ENCODE measurements at places on chromosomes 3 and 15.

GRCh38 chr3:27723001-27723445, 900 bp upstream of the EOMES start:
- no peak for DNase-seq

GRCh38 chr15:66038387-66039116, 169.3 kb downstream of the RAB11A start:
- DNase-seq = no peak

GRCh38 chr3:81910244-81910852, 148.9 kb upstream of the GBE1 start:
- peak; percentile 13 for DNase-seq

- no peak for DNase-seq
These were observed 2.6 kb upstream of the LOXL1 start for GRCh38 chr15:73923488-73924164.

- DNase-seq = no peak
These were observed 225.8 kb upstream of the UMPS start for GRCh38 chr3:124504332-124505059.

GRCh38 chr3:132983143-132983770, 54.9 kb upstream of the TMEM108 start:
- DNase-seq = no peak

DNA sequence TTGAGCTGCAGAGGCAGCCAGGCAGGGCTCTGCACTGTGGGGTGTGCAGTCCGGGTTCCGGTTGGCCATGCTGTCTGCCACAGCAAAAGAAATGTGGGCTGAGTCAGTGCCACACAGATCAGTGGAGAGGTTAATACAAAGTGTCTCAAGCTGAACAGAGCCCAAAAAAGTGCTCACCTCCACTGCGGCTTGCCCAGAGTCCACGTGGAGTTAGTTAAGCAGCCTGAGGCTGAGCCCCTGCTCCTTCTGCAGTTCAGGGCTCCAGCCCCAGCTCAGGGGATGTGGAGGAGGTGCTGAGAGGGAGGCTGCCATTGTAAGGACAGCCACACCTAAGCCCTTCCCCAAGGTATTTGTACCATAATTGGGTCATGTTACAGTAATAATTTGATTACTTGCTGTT, 85.3 kb downstream of the LRRK1 start:
- no peak for DNase-seq

- no peak for DNase-seq
These were observed 833 bp downstream of the MAN2A2 start for GRCh38 chr15:90903733-90904536.

DNA sequence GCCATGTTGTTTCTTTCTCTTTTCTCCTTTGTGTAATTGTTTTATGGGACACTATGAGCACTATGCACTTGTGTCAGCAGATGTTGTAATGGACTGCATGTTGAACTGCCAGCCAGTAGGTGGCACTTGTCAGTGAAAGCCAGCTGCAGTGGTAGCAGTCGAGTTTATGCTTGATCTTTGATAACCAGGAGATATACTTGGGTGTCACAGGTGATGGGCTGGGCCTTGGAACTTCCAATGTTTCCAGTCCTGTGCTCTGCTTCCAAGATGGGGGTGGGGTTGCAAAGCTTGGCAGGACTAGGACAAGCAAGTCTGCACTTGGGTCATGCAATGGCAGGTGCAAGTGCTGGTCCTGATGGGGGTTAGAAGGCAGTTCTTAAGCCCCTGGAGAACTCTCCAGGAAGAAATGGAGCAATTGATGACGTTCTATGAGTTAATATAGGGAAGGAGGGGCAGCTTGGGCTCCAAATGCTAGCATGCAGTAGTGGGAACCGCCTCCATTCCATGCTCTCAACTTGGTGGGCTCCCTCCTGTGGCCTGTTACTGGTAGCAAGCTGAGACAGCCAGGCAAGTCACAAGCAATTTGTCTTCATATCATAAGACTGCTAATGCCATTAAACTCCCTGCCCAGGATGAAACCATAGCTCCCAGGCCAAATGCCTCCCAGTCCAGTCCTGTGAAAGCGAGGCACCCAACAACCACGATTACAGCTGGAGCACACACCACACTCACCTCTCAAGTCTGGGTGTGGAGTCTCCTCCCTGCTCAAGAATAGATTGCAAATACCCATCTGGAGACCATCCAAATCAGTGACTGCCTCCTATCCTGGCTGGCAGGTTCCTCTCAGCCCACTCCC, 287.2 kb downstream of the CGGBP1 start:
- peak; percentile 31 for DNase-seq

GRCh38 chr3:152039887-152040286, 166.4 kb downstream of the SUCNR1 start:
- no peak for DNase-seq

- no peak for DNase-seq
These were observed 21.7 kb upstream of the SFMBT1 start for GRCh38 chr3:53067567-53067966.

DNA sequence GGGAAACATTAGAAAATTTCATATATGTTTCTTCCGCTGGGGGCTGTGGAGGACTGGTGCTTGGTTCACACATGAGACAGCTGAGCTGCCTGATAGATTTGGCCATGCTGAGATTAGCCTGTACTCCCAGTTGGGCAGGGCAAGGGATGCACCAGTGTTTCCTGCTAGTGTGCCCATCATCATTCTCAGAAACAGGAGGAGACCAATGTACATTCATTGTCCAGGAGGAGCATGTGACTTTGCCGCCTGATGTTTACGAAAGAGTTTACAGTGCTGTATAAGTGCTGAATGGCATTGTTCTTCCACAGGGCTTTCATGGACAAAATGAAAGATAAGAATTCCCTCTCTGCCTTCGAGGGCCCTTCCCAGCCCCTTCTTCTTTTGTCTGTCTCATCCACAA, 311.1 kb upstream of the THBS1 start:
- no peak for DNase-seq

GRCh38 chr3:121654493-121655385, 6.0 kb downstream of the HCLS1 start:
- no peak for DNase-seq

DNA sequence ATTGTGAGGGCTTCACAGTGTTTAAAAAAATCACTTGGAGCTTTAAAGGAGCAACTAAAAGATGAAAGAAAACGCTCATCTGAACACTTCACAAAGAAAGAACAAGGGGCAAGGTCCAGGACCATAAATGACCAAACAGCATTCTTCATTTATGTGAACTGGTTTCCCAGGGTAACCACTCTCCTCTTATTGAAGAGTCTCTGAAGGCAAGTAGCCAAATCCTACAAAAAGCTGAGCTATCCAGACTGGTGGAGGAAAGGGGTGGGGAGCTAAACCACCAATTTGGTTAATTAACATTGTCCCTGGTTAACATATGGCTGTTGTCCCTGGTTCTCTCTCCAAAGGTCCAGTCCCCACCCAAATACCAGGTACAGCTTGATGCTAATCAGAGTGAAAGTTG, 58.1 kb downstream of the OSBPL10 start:
- DNase-seq = no peak

DNA sequence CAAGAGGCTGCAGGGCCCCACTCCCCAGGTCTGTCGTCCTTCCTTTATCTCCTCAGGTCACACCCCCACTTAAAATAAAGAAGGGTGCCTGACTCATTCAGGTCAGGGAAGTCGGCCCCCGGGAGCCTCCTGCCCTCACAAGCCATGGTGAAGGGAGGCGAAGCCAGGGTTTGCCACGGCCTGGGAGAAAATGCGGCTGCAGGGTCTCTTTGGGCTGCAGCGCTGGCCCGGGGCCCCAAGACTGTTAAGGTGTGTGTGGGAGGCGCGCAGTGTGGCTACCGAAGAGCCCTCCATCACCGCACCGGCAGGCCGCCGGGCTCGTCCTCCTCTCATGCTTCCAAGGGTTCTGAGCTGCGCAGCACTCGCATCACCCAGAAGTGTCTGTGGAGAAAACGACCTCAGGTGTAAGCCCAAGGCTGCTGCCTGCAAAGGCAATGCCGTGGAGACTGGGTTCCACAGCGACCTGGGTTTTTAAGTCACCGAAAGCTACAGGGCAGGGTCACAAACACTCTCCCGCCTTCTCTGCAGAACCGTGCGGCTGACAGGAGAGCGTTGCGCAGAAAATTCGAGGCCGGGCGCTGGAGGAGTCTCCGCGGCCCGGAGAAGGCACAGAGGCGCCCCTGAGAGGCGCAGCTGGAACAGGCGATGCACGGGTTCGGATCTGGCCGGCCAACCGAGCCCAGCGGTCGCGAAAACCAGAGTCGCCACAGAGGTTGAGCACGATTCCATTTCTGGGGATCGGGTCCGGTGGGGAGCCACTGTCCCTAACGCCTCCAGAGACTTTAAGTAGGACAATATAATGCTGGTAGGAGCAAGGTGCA, 8.7 kb downstream of the FOXL2 start:
- no peak for DNase-seq

DNA sequence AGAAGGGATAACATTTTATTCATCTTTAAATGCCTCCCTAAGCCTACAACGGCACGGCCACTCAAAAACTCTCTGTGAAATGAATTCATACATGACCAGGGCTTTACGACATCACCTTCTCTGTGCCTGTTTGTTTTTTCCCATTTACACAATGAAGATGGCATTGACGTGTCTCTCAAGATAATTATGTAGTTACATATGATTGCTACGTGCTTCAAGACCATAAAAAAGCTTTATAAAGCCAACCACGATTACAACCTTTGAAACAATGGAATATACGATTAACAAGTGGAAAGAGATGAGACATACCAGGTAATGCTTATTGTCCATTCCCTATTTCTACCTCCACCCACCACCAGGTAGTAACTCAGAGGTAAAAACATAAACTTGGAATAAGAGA, 168.4 kb downstream of the P3H2 start:
- DNase-seq = no peak

DNA sequence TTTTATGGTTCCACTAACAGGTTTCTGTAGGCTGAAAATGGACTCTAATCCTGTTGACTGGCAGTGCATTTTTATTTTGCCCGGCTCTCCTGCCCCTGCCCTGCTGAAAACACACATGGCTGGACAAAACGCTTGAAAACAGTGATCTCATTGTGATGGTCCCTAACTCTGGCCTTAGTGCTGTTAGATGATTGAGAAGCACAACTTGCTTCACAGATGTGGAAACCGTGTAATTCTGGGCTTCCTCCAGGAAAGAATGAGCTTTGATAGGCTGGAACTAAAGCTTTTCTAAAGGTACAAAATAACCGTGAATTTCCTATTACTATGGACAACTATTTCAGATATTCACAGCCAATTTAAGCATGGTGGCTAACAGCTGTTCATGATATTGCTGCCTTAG, 121.4 kb downstream of the VGLL3 start:
- no peak for DNase-seq

DNA sequence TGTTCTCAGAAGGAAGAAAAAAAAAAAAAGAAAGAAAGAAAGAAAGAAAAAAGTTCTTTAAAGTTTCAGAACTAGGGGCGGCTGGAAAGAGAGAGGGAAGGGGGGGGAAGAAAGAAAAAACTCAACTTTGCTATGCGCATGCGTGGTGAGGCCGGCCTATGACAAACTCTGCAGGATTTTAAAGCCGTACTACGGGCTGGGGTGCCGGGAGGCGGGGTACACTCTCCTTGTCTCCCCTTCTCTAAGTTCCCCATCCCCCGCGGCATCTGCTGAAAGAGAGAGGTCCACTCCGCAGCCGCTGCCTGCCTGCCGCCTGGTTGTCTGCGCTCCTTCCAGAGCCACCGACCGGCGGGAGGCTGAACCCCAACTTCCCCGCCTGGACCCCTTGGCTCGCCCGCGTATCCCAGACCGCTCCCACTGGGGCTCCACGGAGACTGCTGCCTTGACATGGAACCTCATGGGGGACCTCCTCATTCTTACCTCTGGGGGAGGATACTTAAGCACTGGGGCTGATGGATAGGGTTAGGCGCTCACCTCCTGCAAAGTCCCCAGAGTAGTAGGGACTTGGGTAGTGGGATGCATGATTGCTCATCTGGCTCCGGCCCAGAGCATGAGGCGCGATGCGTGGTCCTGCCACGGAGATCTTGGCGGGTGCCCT, 1.4 kb upstream of the WNT5A start:
- no peak for DNase-seq

DNA sequence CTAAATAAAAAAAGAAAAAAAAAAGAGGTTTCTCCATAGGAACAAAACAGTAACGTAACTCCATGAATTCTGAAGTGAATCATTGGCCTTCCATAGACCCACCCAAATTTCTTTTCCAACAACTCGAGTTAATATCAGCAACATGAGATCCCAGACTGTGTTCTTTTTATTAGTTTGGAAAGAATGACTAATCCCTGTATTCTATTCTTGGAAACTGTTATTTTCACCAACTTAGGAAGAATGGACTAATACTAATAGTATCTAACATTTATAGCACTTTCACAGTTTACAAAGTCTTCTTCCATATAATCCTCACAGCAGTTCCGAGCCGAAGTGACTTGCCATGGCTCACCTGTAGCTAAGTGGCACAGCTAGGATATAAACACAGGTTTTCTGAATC, 72.7 kb upstream of the SLC4A7 start:
- DNase-seq = no peak

GRCh38 chr3:34012102-34012461, 213.7 kb downstream of the PDCD6IP start:
- DNase-seq = no peak

DNA sequence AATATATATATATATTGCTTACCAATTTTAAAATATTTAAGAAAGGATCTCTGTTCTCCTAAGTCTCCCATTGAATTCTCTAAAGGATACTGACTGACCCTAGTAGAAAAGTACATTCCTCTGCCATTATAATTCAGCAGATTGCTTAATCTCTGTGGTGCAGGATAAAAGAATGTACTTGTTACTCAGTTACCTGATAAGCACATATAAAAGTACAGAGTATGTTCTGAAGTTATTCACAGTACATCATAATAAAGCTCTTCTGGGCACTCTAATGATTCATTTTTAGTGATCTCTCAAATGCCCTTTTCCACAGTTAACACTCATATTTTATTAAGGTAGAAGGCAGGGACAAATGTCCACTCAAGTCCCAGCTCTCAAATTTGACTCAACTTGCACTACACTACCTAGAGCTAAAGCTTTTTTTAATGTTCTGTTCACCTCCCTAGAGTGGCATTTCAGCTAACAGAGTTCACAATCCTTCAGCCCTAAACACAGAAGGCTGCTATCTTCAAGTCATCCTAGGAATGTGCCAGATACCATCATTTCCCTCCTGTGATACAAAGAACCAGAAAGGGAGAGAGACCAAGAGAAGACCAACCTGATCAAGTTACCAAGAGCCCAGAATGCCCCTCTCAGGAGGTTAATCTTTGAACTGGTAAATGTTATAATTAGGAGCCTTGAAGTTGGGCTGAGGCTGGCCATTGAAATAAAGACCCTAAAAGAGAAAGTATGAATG, 53.3 kb downstream of the MEIS2 start:
- no peak for DNase-seq

DNA sequence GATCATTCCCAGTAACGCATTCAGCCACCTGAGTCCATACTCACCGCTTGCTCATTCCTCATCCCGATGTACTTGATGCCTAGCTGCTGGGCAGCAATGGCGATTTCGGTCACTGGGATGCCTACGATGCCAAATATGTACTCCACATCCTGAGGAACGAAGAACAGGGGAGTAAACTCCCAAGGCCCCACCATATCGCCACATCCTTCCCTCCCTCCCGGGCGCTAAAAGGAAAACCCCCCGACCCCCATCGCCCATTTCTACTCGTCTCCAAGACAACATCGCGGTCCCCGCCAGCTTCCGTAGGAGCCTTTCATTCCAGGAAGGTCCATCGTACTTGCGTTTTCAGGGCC, 347 bp downstream of the HACL1 start:
- DNase-seq = no peak

GRCh38 chr15:62474771-62475124, 309.7 kb upstream of the C2CD4B start:
- no peak for DNase-seq

GRCh38 chr3:142366434-142366833, 81.4 kb downstream of the XRN1 start:
- no peak for DNase-seq

- DNase-seq = no peak
These were observed 113.7 kb downstream of the OXSM start for GRCh38 chr3:25903371-25904129.

Measured in CD8-positive, alpha-beta memory T cell (primary cell).